Occipital lobe (tissue), 3 donors: ENCODE measurements at places on chromosomes 5 and 9. TPM values are rescaled to one million over a fixed set of nuclear protein-coding genes. Genes with fewer than 3 reads are reported as not detected.

DNA sequence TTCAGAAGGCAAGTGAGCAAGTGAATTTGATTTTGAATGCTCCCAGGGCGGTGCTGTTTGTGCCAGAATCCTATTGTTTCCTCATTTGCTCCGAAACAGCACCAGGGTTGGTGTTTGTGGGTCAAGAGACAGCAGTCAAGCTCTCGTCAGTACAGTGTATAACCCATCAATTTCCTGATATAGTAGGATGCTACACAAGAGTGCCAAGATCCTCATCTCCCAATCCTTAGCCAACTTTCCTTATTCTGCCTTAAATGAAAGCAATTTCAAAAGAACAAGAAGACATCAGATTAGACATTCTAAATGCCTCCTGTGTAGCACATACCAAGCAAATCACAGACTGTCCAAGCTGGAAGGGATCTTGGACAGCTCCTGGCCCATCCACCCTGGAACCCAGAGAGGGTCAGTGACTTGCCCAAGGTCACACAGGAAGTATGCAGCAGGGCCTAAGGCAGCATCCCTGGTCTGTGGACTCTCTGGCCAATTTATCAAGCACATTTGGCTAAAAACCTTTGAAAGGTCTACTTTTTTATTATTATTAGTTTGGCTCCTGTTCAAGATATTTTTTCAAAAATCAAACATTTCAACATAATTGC lies 4.5 kb downstream of the WHRN start:
- no peak for DNase-seq

GRCh38 chr5:9249231-9249630 lies 296.6 kb downstream of the SEMA5A start:
- no peak for DNase-seq

GRCh38 chr5:66986534-66986933 lies 210.1 kb downstream of the CD180 start:
- no peak for DNase-seq

Gene IFNA16
- not detected for total RNA-seq

- DNase-seq = no peak
Measured at GRCh38 chr5:111572561-111572960, 60.2 kb upstream of the STARD4 start.

DNA sequence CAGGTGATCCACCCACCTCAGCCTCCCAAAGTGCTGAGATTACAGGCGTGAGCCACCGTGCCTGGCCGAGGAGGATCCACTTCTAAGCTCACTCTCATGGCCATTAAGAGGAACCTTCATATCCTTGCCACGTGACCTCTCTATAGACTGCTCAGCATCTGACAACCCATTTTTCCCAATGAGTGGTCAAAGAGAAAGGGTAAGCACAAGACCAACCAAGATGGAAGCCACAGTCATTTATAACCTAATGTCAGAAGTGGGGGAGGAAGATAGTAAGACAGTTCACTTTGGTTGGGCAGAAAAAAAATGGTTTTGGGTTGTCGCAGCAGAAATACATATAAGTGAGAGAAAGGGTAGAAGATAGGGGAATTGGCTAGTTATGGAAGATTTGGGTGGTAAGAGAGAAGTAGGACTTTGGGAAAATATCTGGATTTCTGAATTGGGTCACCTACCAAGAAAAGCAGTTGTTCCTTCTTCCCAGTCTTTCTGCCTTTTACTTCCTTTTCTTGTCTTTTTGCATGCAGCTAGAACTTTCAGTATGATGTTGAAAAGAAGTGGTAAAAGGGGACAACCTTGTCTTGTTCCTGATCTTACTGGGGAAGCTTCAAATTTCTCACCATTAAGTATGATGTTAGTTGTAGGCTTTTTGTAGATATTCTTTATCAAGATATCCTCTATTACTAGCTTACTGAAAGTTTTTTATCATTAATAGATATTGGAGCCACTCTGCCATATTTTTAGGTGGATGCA lies 15.6 kb downstream of the SNX2 start:
- no peak for DNase-seq

DNA sequence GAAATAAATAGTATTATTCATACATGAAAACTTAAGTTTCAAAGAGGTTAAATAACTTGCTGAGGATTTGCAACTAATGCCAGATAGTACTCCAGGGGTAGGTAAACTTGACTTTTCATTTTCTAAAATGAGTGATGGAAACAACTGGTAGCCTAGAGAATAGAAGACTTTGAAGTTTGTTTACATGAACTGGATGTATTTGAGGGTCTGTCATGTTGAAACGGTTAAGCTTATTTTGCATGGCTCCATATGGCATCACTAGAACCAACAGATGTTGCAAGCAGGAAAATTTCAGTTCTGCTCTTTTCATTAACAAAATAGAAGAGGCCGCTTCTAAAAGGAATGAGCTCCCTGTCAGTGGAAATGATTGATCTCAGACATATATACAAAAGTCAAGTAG lies 105.1 kb upstream of the SGCD start:
- no peak for DNase-seq

DNA sequence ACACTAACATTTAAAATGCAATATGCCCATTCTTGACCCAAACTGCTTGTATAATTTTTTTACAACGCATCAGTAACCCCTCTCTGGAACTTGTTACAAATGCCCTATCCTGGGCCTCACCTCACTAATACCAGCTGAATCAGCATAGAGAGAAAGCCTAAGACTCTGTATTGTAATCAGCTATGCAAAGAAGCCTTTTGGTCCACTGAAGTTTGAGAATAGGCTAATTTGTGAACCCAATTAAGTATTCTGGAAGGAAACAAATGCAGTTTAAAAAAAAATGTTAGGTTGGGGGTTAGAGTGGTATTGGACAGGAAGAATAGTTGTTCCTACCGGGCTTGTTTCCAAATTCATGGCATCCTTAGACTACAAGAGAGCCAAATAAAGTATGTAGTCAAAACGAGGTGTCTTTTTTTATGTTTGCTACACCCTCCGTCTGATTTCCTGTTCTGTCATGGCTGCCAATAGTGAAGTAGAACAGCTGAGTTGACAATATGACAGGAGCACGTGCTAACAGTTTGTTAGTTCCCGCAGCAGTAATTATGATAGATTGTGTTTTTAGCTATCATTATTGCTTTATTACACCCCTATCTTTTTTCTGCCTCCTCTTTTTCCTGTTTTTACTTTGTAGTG lies 1048.7 kb upstream of the NUDT12 start:
- no peak for DNase-seq

Gene GADD45G
- 5.6 TPM for total RNA-seq

Gene DNLZ
- 4.1 TPM for total RNA-seq

Gene MCTP1
- 147 TPM for total RNA-seq

DNA sequence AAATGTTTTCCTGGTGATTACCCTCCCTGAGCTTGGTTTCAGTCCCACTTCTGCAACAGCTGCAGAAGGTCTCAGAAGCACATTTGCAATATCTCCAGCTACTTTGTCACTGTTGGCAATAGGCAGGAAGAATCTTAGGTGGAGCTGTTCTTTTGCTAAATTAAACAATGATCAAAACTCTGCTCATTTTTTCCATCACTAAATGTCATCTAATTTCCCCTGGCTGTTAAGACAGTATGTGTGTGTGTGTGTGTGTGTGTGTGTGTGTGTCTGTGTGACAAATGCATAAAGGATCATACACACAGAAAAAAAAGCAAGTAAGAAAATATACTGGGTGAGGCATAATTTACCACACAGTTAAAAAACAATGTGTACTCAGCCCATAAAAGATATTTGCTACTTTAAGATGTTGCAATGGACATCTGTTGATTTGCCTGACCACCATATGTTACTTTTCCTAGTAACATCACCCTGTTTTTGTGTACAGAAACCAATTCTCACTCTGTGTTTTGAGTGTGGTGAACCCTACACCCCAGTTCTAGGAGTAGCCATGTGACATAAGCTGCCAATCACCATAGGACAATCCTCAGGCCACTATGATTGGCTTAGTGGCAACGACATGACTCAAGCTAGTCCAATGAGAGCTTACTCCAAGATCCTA lies 572.6 kb upstream of the CLINT1 start:
- no peak for DNase-seq

DNA sequence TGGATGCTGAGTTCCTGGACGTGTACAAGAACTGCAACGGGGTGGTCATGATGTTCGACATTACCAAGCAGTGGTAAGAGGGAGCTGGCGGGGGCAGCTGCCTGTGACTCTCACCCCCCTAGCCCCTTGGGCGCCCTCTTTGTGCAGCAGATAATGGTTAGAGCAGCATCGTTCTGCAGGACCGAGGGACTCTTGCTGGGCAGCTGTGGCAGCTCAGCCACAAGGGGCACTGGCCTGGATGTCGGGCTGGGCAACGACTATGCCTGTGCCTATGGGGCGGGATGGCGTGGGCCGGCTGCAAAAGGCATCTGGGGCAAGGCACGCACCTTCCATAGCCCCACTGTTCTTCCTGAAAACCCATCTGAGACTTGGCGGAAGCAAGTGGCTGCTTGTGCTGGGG lies 12.9 kb upstream of the AJM1 start:
- DNase-seq = no peak

GRCh38 chr5:92106808-92107207 lies 723.7 kb upstream of the ARRDC3 start:
- DNase-seq = no peak

DNA sequence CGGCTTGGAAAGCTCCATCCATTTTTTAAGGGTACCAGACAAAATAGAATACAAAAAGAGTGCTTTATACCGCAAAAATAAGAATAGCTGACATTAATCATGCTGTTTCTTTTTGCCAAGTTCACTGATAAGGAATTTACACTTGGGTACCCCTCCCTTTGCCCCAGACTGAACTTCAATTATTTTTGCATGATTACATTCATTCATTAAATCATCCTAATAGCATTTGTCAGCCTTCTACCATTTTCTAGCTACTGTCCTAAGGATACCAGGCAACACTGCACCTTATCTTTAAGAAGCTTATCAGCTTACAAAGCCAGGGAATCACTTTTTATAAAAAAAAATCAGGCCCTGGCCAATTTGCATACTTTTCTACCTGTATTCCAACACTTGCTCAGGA lies 48.4 kb downstream of the YIPF5 start:
- DNase-seq = no peak

- DNase-seq = no peak
Measured at GRCh38 chr9:133914442-133915342, 77.4 kb downstream of the VAV2 start.
